Stimulated activated CD8-positive, alpha-beta memory T cell treated with anti-CD3 and anti-CD28 coated beads, Interleukin-15, amount 100 ng/mL, for 4 hours (primary cell): ENCODE measurements at places on chromosomes 7 and 10.

DNA sequence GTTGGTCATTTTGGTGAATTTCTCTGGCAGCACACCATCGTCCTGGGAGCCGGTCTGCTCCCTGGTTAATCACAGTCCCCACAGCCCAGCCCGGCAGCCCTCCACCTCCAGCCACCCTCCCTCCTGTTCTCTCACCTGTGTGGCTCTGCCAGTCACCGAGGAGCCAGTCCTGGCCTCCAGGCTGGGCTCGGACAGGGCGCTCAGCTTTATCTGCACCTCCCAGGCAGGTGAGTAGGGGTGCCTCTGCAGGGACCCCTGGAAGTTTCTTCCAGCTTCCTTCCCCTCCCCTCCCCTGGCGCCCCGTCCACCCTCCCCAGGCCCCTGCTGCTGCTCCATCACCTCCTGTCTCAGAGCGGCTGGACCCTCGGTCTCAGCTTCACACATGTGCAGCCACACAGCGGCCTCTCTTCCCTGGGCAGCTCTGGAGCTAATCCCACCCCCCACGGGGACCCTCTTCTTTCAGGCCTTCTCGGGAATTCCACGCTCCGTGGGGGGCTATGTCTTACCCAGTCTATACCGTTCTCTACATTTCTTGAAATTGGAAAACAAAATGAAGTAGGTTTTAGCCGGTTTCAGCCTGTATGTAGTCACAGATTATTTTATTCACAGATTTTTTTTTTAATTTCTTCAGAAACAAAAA, 213.9 kb upstream of the PPP2R2D start:
- no peak for DNase-seq

GRCh38 chr10:44930904-44931620, 19.9 kb downstream of the TMEM72 start:
- no peak for DNase-seq

DNA sequence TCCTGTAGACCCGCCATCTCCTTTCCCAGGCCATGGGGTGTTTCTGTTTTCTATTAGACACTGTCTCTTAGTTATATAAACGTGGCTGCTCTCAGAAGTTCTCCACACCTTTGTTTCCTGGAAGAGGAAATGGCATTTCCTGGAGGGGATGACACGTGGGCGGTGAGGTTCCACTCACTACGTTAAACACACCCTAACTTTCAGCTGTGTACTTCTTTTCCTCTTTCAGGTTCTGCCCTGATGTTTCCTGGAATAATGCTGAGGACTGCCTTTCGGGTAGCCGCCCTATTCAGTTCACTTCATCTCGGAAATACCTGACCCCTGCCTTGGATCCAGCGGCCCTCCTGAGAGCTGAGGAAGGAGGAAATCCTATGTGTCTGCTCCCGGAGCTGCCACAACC, 3.4 kb upstream of the PRKCQ start:
- peak; percentile 71 for DNase-seq

- DNase-seq = no peak
Observed at GRCh38 chr10:59877191-59877671, 29.1 kb downstream of the CCDC6 start.

DNA sequence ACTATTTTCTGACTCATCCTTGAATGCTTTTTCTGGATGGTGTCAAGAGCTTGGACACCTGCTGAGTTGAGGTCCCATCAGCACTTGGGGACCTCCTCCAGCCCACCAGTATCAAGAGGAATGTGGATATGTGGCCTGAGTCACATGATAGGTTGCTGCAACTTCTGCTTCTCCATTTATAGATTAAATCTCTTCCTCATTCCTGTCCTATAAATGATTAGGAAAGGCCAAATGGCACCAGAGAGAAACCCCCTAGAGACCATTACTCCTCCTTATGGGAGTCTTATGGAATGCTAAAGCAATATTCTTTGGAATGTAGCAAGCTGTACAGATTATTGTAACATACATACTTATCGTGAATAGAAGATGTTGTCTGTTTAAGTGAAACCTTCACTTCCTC, 85.6 kb downstream of the NEUROD6 start:
- DNase-seq = no peak

- no peak for DNase-seq
Observed at GRCh38 chr7:155356323-155357105, 58.8 kb downstream of the INSIG1 start.

DNA sequence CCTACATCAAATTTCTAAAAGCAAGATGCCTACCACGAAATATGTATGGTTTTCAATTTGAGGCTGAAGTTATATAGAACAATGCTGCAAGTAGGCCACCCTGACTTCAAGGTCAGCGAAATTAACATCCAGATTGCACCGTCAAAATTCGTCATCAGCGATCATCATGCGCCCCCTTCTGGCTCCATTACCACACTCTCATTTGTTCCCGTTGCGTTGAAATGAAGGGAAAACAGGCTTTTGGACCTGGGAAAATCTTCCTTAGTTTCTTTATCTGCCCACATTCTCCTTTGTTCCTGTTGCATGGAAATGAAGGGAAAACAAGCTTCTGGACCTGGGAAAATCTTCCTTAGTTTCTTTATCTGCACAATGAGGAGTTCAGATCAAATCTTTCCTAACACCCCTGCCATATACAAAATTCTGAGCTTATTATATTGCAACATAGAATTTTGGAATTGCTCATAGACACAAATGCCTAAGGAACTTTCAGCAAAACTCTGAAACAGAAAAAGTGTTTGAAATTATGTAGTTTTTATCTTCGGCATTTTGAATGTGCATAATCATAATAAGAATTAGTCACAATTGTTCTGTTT, 98.2 kb upstream of the PRKCQ start:
- peak; percentile 15 for DNase-seq

DNA sequence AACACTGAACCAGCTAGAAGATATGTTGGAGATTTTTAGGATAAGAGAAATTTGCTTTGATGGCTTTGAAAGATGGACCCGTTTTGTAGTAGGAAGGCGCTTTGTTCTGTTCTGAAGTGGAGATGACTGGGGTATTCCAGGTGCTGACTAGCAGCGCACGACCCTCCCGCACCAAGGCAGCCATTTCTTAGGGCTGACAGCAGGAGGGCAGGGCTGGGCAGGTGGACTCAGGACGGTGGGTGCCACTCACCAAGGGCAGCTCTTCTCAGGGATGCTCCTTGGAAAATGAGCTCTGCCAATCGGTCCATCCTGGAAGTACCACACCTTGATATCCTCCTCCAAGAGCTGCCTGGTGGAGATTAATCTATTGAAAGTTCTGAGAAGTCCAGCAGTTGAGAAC, 463.6 kb upstream of the FOXK1 start:
- DNase-seq = no peak

DNA sequence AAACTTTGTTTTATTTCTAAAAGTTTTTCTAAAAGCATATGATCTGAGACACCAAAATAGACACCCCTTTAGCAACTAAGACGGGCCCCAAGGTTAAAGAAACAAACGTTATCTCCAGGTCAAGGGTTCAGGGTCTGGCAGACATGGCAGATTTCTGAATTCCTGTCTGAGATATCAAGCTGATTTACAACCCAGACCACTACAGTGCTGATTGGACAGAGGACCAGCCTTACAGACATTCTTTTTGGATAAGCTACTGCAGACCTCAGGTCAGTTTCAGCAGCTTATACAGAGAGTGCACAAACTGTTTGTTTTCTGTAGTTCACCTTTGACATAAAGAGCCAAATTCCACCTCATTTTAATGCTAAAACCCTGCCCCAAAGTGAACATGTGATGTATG, 34.8 kb downstream of the SVOPL start:
- no peak for DNase-seq

DNA sequence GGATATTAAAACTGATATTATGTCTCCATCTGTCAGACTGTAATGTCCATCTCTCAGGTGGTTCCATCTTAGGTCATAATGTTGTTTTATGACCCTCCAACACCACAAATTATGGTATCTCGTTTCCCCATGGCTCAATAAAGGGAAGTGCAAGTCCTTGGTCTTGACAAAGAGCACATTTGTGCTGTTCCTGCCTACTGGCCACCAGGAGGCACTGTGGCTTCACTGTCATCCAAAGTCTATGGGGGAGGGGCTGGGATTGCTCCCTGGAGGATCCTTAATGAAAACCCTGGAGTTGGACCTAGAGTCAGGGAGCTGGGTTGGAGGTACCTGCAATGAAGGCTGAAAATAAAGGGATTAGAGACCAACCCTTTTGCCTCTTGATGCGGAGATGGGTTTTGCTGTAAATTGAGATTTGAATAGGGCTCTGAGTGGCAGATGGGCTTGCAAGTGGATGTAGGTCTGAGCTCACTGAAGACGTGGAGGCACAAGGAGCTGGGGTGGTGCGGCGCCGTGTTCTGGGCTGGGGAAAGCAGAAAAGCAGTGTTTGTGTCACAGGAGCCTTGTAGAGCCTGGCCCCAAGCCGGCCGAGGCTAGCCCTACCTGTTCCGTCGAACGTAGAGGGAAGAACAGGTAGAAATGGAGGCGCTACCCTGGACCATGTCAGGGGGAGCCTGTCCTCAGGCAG, 180.5 kb upstream of the PRSS58 start:
- DNase-seq = no peak

GRCh38 chr7:30938435-30939316, 25.1 kb upstream of the GHRHR start:
- peak; percentile 15 for DNase-seq

DNA sequence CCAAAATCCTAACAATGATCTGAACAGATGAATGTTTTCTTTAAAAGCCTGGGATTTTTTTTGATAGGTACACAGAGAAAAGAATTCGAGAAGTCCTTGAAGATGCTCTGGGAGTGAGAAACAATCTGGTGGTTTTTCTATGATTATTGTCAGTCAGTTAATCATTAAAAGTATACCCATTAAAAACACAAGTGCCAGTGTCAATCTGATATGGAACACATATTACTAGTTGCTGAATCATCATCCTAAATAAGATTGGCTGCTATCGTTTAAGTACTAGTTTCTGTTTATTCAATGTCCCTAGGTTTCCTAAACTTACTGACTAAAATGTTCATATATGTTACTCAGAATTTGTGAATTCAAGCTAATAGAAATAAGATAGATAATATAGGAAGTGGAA, 16.1 kb downstream of the COL28A1 start:
- no peak for DNase-seq

DNA sequence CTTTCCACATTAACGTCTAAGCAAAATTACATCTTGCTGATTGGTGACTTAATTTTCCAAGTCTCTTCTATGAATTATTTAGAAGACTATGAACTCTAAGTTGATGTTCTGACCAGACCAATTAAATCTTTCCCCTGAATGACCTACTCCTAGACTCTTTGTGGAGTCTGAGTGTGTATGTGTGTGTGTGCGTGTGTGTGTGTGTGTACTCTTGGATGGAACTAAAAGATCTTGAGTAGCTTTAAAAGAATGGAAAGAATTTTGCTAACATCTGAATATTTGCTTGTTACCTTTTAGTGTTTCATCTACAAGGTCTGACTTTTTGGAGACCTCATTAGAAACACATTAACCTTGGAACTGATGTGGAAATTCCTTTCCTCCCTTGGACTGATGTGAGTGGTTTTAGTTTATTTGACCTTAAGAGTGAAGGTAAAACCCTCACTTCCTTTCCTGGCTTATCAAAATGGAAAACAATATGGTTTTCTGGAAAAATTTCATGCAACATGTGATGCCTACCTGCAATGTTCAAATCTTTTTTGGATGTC, 257.1 kb downstream of the GATA3 start:
- no peak for DNase-seq

- DNase-seq = no peak
Observed at GRCh38 chr7:141184532-141185190, 110.8 kb downstream of the TMEM178B start.

DNA sequence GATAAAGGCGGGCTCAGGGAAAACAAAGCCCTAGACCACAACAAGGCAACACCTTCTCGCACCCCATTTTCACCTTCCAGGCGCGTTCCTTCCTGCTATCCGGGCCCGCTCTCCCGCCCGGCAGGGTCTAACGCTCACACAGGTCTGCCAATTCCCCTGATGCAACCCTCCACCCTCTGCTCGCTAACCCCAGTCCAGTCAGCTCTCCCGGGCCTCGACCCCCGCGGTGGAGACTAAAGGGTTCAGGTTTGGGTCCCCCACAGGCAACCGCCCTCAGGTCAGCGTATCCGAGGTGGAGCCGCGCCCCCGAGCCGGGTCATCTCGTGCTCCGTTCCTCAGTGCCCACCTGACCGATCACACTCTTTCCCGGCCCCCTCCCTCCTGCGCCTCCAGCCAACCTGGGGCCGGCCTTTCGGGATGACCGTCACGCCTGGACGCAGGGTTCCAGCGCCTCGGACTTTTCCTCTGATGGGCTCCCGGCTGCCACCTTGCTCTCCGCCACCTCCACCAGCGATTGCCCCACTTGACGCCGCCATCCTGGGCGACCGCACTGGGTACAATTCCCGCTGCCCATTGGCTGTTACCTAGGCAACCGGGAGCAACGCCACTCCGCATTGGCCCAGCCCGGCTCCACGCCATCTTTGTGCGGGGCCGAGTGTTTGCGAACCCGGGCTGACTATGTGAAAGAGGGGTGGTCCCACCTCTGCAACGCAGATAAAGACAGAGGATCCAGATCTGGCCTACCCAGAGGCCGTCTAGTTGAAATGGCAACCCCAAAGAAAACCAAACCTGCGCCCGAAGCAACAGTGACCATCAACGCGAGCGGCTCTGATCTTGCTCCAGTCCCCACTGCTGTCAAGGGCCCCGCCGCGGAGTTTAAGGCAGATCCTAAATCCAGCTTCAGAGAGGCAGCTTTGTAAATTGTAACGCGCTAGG, at the start of gene MORN4:
MORN4 (minus strand) TSS at position 552 of the 936 bp plus-strand sequence. CDS start 13,847 bp downstream, outside the sequence.
- DNase-seq = peak; percentile 73

GRCh38 chr7:150390205-150390604, 11.1 kb downstream of the ZNF775 start:
- no peak for DNase-seq

DNA sequence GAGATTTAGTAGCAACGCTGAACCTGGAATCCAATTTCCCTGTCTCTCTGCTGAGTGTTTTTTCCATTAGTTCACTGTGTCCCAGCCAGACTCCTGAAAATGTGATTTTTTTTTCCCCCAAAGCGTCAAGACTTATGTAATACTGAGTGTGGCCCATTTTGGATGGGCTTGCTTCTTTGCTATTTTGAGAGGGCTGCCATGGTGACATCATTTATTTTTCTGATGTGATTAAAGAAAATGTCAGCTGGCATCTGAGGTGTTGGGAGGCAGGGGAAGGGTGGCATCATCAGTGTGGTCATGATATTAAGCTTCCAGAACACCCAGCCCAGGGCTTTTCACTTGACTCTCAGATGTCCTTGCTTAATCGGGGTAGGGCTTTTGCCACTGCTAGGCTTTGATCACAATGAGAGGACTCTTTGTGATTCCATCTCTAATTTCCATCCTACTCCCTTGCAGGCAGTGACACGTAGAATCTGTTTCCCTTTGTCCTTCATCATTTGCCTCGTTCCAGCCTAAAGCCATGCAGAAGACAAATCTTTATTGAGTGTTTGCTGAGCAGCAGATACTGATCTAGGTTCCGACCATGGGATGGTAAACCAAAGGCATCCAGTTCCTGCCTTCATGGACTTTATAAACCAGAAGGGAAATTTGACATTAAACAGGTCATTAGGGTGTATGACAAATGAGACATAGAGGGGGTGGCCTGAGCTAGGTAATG, 7.4 kb downstream of the ZNF365 start:
- DNase-seq = no peak
